Lower leg skin (tissue), 4 donors: ENCODE measurements at places on chromosomes 7 and 10.

- no peak for DNase-seq
These were observed 22.2 kb downstream of the TMEM273 start for GRCh38 chr10:49165821-49166483.

DNA sequence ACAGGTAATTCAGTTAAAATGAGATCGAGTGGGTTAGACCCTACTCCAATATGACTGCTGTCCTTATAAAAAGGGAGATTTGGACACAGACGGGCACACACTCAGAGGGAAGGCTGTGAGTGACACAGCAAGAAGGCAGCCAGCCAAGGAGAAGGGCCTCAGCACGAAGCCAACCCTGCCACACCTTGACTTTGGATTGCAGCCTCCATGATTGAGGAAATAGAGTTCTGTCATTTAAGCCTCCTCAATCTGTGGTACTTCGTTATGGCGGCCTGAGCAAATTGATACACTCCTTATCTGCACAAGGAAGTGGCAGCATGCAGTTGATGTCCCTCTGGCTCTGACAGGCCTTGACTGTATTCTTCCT is 43.8 kb downstream of the SH2D4B start:
- no peak for DNase-seq

GRCh38 chr7:40455485-40455884 is 320.7 kb downstream of the SUGCT start:
- no peak for DNase-seq

DNA sequence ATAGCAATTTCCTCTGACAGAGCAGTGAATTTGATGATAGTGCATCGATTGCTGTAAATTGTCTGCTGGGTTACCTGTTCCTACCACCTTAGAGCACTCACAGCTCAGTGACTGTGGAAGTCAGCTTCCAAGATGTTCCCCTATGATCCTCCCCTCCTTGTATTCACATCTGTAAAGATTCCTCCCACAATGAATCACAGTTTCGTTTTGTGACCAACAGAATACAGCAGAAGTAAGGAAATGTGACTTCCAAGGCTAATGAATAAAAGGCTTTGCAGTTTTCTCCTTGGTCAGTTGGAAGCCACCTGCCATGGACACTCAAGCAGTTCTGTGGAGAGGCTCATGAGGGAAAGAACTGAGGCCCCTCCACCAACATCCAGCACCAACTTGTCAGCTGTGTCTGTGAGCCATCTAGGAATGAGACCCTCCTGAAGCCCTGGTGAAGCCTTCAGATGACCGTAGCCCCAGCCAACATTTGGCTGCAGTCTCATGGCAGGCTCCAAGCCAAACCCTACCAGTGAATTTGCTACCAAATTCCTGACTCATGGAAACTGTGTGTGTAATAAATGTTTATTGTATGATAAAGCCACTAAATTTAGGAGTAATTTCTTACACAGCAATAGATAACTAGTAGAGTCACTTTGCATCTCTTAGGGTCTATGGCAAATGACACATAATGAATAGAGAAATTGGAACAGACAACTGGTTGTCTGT is 309.5 kb upstream of the NPVF start:
- no peak for DNase-seq

- DNase-seq = no peak
These were observed 136.1 kb upstream of the LYZL2 start for GRCh38 chr10:30765616-30766015.
